ENCODE measurements at places on chromosomes 16 and 17.

DNA sequence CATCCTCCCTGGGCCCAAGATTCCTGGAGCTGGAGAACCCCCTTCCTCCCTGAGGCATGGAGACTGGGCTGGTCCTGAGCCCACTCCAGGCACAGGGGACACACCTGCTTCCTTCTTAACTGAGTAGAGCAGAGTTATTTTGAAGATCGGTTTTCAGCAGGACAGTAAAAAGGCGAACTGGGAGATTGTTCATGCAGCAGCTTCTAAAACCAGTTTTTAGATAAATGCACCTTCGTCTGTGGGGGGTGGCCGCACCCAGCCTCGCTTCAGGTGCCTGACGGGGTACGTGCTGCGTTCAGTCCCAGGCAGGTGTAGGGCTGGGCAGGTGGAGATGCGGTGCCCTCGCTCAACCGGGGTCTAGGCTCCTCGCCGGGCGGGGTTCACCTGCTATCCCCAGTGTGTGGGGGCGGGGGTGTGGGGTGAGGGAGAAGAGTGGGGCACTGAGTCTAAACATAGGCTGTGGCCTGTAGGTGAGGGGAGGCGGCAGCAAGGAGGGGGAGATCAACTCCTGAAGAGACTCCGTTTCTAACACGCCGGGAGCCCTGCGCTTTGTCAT, 69.5 kb downstream of the JPH3 start:
- no peak for DNase-seq

- DNase-seq: no peak
Measured at GRCh38 chr17:15782866-15783265, 50.8 kb downstream of the TBC1D26 start.

DNA sequence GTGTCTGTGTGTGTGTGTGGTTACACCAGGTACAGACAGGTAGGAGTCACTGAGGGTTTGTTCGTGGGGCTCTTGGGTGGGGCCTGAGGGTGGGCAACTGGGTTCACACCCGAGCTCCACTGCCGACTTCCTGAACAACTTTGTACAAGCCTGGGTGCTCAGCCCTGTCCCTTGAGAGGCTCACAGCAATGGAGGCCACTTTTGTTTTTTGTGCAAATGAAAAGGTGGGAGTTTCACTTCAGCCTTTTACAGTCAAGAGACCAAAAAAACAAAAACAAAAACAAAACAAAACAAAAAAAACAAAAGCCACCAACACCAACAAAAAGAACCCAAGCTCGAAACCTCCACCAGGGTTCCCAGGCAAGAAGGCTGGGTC, 2.4 kb downstream of the RHBDF2 start:
- no peak for DNase-seq

- DNase-seq: no peak
Measured at GRCh38 chr16:30151091-30151490, 28.1 kb upstream of the MAPK3 start.

GRCh38 chr17:75059369-75060345, 12.6 kb downstream of the KCTD2 start:
- DNase-seq: peak; percentile 81

DNA sequence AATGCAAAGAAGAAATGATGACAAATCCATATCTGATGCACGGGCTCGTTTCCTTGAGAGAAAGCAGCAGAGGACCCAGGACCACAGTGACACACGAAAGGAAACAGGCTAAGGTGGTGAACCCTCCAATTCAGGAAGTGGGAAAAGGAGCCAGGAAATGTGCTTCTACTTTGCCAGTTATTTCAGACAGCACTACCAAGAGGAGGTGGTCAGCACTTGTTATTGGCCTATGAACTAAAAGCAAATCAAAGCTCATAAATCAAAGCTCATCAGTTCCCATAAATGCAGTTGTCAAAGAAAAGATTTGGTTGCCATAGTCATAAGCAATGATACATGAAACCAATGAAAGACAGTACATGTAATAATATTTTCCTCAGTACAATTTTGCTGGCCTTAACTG, 12.6 kb upstream of the CLTC start:
- DNase-seq: no peak

DNA sequence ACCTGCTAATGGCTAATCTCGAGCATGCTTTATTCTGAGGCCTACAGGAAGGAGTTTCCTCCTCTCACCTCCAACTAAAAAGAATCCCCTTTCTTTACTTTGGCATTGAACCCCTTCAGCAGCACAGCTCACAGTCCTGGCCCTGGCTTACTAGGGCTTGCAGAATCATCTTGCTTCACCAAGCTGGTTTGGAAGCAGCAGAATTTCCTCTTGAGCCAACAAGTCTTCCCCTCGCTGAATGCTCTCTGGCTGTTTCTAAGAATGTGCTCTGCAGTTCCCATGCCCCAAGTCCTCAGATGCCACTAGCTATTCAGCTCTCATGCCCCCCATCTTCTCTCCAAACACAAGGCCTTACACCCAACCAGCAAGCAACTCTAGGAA, 271.2 kb downstream of the NTN1 start:
- DNase-seq: no peak

DNA sequence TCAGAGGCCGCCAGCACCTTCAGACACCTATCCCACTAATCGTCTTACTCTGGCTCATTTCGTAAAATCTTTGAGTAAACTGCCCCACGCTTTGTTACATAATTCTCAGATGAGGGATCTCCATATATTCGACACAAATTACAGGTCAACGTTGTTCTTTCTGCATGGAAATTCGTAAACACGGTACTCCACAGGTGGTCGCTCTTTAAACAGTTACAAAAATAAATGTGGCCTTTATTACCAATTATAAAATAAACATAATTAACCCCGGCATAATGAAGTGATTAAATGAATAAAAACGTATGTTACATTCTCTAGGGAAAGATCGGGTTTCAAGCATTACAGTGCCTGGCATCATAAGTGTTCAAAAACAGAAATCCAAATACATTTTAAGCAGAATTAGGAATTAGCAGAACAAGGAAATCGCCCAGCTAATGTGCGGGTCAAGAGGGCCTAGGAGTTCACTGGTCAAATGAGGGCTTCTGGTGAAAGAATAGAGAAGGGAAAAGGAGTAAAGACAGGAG, 943 bp upstream of the PIP4K2B start:
- no peak for DNase-seq

DNA sequence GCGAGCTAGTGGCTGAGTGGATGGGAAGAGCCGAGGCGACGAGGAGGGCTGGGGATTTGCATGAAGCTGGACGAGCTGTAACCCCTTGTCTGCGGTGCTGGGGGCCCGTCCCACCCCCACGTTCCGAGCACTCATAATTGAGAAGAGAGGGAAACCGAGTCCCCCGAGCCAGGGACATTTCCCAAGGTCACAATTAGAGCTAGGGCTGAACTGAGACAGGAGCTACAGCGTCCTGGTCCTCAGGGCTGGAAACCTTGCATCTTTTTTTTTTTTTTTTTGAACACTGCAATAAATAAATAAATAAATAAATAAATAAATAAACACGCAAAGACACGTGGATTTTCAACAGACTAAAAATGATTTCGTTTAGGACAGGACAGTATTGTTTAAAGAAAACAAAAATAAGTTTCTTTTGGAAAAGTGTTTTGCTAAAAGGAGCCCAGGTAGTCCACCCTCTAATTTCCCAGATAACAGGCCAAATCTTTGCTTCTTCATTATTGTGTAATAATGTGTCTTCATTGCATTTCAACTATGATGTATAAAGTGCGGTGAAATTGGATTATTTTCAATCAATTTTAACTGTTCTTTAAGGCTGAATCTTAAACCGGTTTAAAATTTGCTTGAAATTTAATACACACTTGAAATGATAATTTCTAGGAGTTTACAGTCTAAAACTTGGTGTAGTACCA, 992 bp downstream of the GDPD1 start:
- DNase-seq: no peak

GRCh38 chr16:67163164-67163998, 1.2 kb upstream of the HSF4 start:
- DNase-seq: peak; percentile 35

DNA sequence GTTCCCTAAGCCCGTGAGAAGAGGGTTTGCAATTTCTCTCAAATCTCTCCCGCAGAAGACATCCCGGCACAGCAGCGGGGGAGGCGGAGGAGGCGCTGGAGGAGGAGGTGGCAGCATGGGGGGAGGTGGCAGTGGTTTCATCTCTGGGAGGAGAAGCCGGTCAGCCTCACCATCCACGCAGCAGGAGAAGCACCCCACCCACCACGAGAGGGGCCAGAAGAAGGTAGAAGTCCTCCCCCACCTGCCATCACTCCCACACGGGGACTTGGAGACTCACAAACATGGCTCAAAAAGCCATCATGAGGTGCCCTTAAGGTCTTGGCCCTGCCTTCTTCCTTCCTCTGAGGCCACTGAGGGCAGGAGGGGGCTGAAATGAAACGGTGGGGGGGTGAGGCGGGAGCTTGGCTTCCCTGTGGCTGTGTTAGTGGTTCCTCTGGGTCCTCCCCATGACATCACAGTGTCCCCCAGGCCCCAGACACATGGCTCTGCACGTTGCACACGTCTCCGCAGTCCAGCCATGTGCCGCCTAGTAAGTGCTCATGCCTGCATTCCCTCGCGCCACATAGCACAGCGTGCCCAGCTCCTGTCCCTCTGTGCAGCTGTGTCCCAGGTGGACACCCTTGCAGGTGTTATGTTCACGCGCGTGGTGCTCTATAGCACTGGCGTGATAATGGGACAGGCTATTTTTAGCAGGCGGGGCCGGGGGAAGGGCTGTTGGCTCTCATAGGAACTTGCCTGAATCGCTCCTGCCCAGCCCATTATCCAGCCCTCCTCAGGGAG, 6.9 kb downstream of the MLLT6 start:
- DNase-seq: no peak

DNA sequence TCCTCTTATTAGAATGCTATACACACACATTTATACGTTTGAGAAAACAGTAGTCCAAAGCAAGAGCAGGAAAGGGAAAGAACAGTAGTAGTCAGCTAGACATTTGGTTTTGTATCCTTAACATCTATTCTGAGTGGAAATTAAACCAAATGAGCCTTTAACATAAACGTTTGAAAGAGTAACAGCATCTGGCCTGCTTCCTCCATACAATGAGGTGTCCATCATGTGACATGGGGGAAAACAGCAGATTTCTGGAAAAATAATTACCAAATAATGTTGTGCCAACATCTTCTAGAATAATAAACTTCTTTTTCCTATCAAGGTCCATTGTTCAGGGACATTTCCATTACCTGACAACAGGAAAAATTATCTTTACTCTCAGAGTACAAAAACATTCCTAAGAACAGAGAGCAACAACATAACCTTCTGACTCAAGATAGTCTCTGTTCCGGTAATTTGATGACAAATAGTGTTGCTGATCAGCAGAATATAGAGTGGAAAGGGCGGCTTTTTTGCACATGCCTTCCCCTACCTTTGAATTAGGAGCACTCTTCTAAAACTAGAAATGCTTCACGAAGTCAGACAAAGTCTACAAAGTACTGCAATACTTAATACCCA, 20.2 kb downstream of the CYTH1 start:
- peak; percentile 12 for DNase-seq

DNA sequence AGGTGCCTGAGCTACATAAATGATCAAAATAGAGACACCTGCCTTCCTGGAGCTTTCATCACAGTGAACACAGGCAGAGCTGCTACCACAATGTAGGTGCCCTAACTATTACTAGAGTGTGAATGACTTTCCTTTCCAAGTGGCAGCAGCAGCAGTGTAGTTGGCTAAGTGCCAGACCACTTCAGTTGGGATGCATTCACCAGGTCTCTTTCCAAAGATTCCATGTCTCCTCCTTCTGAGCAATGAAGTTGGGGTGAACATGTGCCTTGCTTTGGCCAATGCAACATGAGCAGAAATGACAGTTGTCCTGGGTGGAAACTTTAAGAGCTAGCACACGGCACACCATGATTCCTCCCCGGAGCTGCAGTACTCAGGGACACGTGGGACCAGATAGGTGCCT, 23.3 kb upstream of the CACNG4 start:
- DNase-seq: no peak

DNA sequence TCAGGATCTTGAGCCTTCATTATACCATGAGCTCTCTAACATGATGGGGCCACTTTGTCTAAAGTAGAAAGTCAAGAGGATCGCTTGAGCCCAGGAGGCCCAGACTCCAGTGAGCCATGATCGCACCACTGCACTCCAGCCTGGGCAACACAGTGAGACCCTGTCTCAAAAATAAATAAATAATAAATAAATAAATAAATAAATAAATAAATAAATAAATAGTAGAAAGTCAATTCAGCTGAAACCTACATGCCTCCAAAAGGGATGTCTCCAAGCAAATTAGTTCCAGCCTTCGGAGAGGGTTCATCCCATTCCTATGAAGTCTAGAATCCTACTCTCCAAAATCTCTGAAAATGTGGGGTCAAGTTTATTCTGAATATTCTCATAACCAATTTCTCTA, 26.0 kb downstream of the C17orf67 start:
- no peak for DNase-seq

DNA sequence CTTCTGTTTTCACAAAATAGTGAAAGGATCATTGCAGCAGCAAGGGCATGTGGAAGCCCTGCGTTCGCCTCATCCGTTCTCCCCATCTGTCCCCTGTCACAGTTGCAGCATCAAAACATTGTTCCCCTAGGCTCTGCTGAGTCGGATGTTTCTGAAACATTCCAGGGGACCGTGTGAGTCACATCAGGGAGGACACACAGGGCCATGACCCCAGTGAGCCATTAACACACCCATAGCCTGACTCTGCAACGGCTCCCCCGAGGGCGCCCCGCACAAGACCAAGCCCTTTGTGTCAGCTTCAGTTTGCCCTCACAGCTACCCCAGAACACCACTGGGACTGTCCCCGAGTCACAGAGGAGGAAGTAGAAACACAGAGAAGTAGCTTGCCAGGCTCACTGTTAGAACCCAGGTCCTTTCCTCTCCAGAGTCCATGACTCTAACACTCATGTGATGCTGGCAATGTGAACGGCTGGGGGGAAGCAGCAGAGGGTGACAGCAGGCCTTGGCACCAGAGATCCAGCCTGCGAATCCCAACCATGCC, 63.3 kb upstream of the HSBP1 start:
- peak; percentile 7 for DNase-seq

DNA sequence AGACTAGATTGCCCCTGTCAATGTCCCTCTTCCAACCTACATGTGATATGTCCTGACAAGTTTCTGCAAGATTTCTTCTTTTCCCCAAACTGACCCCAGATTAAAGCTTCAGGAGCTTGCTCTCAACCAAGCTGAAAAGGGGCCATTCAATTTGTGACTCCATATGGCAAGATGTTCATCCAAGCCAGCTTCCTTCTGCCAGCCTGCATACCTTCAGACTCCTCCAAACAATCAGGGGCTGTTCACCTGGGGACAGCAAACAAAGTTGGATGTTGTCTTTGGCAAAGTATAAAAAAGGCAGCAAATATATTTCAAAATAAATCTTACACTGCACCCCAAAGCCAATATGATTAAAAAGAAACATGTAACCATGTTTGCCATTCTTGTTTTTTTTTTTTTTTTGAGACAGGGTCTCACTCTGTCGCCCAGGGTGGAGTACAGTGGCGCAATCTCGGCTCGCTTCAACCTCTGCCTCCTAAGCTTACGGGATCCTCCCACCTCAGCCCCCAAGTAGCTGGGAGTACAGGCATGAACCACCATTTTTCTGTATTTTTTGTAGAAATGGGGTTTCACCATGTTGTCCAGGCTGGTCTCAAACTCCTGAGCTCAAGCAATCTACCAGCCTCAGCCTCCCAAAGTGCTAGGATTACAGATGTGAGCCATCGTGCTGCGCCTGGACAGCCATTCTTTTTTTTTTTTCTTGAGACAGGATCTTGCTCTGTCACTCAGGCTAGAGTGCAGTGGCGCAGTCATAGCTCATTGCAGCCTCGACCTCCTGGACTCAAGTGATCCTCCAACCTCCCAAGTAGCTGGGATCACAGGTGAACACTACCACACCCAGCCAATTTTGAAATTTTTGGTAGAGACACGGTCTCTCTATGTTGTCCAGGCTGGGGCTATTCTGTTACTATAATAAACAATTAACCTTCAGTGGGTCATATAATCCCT, 50.0 kb upstream of the AKAP1 start:
- DNase-seq: no peak
